ENCODE measurements at places on chromosomes 1 and 21.

GRCh38 chr1:191504999-191505398 lies 653.3 kb upstream of the RGS18 start:
- DNase-seq = no peak

GRCh38 chr1:7070389-7071029 lies 285.3 kb downstream of the CAMTA1 start:
- DNase-seq = peak; percentile 15

- DNase-seq = no peak
Measured at GRCh38 chr1:175733722-175734121, 9.7 kb downstream of the TNR start.

DNA sequence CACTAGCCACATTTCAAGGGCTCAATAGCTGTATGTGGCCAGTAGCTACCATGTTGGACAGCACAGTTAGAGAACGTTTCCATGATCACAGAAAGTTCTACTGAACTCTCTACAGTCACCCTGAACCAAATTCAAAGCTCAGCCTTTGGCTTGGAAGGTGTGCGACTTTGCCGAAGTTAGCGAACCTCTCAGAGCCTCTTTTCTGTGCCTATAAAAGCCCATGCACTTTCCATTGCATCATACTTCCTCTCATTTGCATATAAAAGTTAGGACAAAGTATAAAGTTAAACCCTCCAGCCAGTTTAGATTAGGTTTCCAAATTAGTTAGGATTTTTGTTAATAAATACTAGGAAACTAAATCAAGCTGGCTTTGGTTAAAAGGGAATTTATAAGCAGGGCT lies 4.7 kb upstream of the SLC1A7 start:
- no peak for DNase-seq

DNA sequence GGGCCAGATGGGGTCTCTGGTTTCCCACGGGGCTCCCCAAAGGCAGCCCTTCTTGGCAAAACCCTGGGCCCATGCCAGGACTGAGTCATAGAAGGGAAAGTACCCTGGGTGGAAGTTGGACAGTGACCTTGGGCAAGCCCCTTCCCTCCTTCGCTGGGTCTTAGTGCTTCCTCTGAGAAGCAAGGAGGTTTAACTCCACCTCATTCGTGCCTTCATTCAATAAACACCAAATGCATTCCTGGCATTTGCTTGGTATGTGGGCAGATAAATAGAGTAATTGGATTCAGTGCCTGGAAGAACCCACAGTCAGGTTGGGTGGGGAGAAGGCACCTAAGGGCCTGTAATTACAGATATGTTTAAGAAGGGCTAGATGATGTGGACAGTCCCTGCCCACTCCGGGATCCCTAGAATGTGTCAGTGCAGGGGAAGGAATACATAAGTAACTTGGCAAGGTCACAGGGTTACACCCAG lies 36.3 kb upstream of the CITED4 start:
- no peak for DNase-seq

- no peak for DNase-seq
Measured at GRCh38 chr1:156748670-156749418, 2.6 kb downstream of the HDGF start.

GRCh38 chr1:158177700-158178450 lies 2.8 kb upstream of the CD1D start:
- DNase-seq = no peak

- DNase-seq = no peak
Measured at GRCh38 chr1:24900985-24901781, 28.9 kb downstream of the RUNX3 start.

- no peak for DNase-seq
Measured at GRCh38 chr1:5967351-5968160, 24.7 kb downstream of the NPHP4 start.

DNA sequence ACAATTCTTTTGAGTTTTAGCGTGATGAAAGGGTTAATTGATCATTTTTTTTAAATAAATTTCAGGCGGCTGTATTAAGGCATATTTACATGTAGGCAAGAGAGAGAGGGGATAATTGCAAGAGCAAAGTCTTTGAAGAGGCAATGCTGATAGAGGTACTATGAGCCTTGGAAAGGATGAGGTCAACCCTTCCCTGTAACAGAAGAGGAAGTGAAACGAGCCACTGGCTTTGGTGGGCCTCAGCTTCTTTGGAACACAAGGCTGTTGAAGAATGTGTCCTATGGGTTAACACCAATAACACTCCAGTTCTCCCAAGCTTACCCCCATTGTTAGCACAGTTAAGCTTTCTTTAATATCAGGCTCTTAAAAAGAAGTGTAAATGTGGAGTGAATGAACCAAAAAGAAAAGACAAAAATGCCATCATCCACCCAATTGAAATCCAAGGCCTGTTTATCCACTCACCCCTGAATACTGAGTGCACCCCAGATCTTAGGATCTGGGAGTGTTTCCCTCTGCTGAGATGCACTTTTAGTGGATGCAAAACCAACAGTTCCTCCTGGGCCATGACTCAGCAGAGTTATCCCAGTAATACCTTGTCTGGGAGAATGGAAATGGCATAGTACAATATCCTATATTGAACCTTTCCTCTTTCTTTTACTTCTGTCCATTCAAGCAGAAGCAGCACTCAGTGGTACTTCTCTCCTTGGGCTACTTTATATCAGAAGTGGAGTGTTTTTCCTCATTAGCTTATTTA lies 216.4 kb downstream of the SLC44A5 start:
- no peak for DNase-seq
